ENCODE measurements at places on chromosomes 16 and 17.

DNA sequence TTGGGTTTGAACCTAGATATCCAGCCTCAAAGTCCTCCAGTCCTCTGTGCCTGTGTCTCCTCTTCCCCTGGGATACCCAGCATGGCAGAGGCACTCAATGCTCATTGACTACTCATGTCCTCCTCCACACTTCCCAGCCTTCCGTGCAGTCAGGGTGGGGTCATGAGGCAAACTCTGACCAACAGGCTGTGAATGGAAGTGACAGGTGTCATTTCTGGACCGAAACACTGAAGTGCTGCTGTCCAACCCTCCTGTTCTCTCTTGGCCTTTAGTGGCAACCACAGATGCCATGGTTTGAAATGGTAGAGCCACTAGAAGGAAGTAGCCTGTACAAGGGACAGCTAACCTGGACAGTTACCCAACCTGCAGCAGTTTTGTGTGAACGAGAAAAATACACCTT, 46.7 kb upstream of the MAP3K14 start:
- DNase-seq, result no peak

GRCh38 chr17:78362232-78362631, 2.4 kb upstream of the SOCS3 start:
- DNase-seq, result no peak

DNA sequence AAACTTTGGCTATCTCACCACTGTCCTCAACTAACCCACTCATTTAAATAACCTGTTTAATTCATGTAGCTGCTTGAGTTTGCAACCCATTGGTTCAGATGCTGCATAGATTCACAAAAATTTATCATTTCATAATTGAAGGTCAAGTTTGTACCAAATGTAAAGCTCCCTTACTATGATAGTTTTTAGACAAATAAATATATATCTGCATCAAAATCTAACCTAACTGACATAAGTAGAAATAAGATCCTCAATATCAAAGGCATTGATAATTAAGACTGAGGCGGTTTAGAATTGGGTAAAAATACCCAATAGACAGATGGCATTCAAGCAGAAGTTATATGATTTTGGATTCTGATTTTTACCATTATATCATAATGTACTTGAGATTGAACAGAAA, 132.9 kb upstream of the NACA2 start:
- no peak for DNase-seq

- DNase-seq, result no peak
These were observed 77.6 kb upstream of the CACNG3 start for GRCh38 chr16:24178496-24178895.

DNA sequence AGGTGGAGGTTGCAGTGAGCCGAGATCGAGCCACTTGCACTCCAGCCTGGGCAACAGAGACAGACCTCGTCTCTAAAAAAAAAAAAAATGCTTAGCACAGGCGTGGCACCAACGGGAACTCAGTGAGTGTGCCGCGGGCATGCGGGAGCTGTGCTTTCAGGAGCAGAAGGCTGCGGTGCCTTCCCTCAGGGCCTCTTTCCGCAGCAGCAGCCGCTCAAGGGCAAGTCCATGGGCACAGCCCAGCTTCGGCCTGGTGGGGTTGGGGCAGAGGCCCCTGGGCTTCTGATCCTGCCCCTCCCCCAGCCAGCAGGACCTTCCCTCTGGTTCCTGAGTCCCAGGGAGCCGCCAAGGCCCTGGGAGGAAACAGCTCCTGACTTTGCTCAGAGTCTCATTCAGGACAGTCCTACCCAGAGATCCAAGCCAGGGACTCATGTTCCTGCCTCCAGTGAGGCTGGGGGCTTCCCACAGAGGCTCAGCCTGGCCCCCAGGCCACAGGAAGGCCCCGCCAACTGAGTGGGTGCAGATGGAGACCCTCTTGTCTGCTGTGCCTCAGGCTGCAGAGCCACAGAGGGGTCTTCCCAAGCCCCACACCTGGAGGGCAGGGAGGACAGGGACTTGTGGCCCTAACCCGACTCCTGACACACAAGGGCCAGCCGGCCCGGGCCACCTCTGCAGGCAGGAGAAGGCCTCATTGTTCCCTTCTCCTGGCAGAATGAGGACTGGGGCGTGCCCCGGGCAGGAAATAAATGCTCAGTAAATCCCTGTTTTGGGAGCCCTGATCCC, 3.3 kb upstream of the ZG16B start:
- DNase-seq, result no peak

DNA sequence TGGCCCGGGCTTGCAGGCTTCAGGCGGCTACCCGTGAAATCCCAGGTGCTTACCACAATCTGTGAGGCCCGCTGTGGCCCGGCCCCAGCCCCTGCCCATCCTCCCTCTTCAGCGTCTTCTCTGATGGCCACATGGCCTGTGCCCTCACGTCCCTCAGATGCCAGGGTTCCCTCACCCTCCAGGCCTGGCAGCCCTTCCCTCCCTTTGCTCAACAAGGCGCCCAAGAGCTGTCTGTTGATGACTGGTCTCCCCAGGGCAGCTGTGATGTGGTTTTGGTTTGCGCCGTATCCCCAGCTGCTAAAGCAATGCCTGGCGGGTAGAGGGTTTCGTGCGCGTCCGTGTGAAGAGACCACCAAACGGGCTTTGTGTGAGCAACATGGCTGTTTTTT, 35.1 kb downstream of the PMM2 start:
- DNase-seq, result no peak

DNA sequence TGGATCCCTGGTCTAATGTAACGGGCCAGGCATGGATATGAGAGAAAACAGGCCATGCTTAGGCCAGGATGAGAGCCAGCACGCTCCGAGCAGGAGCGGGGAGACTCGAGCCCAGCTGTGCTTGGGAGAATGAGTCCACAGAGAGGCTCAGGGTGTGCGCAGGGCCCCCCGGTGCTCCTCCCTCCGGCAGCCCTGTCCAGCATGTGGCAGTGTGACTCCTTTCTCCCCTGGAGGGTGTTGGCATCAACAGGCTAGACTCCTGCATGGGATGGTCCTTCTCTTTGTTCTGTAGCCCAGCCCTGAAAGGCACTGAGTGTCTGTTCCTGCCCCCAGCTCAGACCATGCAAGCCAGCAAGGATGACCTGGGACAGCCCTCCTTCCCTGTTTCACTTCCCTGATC, 23.4 kb downstream of the PGS1 start:
- no peak for DNase-seq

DNA sequence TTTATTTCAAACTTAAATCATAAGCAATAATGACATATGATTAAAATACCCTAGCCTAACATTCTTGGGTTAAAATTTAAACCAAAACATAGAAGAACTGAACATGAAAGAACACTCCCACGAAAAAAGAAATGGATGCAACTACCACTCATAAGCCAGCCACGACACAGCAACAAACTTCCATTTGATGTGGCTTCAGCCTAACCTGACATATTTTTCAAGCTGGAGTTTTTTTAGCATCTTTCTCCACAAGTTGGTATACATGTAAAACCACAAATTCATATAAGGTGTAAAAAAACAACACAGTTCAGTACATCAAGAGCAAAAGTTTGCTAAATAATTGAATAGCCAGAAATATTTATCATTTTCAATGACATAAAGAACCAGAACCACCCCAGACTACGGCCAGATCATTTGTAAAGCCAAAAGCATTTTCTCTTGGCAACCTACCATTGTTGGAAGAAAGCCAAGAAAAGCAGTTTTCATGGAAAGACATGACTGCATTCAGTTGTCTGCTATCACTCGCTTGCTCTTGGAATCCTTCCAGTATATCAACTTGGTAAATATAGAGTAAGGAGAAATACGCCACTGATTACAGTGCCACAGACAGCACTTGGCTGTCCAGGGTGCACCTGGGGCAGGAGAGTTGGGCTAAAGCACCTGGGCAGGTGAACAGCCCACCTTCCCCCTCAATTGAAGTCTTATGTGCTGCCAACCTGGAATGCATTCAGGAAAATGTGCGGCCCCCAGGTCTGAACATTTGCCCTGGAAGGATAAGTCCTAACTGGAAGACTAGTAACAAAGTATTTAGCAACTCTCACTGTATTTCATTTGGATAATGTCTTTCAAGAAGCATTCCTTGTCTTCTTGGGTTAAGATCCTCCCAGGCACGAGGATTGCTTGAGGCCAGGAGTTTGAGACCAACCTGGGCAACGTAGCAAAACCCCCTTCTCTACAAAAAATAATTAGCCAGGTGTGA, 60.5 kb downstream of the CREBBP start:
- DNase-seq, result no peak

- DNase-seq, result peak; percentile 8
These were observed 767 bp downstream of the RPS6KB1 start for GRCh38 chr17:59893676-59894100.

DNA sequence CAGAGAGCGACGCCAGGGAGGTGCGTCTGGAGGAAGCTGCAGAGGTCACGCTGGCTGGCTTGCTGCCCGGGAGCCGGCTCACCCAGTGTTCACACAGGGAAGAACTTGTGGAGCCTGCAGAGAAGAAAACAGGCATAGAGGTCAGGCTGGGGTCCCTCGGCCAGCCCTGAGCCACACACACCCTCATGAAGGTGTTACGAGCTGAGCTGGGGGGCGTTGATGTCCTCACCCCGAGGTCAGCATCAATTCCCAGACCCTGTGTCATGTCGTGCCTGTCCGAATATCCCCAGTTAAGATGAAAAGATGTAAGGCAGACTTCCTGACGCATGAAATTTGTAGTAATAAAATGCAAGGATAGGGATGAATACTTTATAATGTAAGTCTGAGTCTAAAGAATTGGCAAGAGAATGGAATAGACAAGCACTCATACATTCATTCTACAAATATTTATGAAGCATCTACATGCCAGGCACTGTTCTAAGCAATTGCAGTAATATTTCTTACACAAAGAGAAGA, 77.1 kb downstream of the USP31 start:
- DNase-seq, result no peak

DNA sequence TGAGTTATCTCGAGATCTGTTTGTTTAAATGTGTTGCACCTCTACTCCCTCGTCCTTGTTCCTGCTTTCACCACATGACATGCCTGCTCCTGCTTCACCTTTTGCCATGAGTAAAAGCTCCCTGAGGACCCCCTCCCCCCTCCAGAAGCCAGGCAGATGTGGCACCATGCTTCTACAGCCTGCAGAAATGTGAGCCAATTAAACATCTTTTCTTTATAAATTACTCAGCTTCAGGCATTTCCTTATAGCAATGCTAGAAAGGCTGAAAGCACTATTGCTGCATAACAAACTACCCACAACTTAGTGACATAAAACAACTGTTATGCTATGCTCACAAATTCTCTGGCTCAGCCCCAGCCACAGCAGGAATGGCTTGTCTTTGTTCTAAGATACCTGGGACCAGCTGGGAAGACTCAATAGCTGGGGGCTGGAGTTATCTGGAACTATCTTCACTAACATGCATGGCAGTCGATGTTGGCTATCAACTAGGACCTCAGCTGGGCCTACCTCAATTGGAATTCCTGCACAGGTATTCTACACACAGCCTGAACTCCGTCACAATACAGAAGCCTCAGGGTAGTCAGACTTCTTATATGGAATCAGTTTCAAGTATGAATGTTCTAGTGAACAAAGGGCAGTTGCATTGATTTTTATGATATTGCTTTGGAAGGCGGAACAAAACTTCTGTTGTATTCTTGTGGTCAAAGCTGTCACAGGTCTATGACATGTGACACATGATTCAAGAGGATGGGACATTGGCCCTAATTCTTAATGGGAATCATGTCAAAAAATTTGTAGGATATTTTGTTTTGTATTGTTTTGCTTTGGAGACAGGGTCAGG, 186.0 kb upstream of the PIRT start:
- no peak for DNase-seq
